ENCODE measurements at places on chromosomes 16 and 17.

GRCh38 chr17:64384253-64385186 is 6.1 kb downstream of the PECAM1 start:
- DNase-seq, result no peak

- DNase-seq, result no peak
Measured at GRCh38 chr16:21205303-21205702, 6.1 kb downstream of the ZP2 start.

- DNase-seq, result no peak
Measured at GRCh38 chr17:18035704-18036103, 3.3 kb downstream of the ATPAF2 start.

GRCh38 chr17:70345061-70345460 is 175.7 kb downstream of the KCNJ2 start:
- no peak for DNase-seq

DNA sequence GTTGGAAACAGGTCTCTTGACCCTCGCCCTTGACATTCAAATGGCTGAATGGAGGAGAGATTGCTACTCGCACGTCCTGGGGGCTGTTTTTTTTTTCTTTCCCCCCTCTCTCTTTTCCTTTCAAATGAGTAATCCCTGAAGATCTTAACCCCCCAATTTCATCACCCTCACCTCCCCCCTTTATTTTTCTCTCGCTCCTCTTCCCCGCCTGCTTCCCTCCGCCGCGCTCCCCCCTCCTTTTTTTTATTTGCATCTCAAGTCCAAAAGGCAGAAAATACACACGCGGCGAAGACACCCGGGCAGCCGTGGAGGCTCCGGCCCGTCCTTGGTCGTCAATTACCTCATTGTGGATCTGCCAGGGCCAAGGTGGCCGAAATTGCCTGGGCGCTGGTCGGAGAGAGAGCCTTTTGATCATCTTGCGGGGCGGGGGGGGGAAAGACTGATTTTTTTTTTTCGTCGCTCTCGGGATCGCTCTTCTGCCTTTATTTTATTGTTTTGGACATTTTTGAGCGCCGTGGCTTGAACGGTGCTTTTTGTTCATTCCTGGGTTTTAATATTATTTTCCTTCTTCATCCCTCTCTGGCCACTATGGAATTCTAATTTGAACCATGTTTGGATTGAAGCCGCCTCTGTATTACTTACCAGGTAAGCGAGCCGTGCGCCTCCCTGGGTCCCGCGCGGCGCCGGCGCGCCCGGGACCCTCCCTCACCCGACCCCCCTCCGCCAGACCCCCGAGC is 57.2 kb upstream of the GSE1 start:
- DNase-seq, result no peak

DNA sequence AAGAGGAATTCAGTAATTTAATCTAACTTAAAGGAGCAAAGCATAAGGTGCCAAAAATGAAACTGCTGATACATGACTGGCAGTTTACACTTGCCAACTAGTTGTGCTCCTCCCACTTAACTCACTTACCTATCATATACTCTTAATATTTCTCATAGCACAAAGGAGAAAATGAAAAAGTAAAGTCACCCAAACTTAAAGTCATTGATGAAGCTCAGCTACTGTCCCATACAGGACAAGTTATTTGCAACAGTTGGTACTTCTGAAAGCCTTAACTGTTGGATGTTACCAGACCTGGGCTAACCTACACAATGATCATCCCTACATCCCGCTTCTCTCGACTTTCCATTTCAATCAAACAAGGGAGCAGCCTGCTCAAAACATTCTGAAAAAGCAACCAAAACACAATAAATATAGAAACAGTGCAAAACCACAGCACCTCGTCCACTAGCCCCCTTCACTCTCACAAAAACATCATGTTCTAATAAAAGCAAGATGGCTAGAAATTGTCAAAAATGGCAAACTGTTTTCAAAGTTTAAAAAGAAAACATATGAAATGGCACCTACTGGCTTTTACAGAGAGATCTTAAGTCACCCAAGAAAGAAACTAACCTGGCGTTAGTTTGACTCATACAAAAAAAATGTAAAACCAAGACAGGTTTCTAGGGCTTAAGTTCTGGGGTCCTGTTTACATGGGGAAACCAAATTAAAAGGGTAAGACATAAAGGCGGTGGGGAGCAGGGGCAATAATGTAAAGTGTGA is 868 bp downstream of the MED13 start:
- DNase-seq, result no peak

GRCh38 chr17:44198721-44199552 is 747 bp downstream of the ATXN7L3 start:
- no peak for DNase-seq

All from activated naive CD4-positive, alpha-beta T cell (primary cell).